Keratinocyte (primary cell): ENCODE measurements at places on chromosomes 3 and 15.

GRCh38 chr15:70095408-70096214, 2.1 kb downstream of the TLE3 start:
- no peak for DNase-seq

DNA sequence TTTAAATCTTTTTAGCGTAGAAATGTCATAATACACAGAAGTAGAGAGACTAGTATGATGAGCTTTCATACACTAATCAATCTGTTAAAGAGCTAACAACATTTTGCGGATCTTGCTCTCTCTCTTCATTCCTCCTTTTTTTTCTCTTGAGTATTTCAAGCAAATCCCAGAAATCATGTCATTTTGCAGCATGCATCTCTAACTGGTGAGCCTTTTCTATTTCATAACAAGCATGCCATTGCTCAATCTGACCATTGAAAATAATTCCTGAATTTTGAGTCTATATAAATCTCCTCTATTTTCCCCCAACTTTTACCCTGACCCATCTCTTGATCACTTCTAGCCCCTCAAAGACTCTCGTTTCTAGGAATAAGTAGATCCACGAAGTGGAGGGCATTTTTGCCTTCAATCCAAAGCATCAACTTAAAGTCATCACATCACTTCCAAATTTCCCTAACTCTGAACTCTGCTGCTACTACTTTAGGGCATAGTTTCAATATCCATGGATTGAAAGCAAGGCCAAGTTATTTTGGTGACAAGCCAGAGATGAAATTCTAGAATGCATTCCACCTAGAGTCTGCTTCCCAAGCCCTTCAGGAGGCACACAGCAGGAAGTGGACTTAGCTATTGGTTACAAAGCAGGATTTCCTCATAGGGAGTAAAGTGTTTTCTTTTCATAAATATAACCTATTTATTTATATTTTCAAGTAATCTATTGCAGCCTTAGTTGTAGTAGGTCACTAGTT, 253.5 kb upstream of the ZPLD1 start:
- DNase-seq = no peak

DNA sequence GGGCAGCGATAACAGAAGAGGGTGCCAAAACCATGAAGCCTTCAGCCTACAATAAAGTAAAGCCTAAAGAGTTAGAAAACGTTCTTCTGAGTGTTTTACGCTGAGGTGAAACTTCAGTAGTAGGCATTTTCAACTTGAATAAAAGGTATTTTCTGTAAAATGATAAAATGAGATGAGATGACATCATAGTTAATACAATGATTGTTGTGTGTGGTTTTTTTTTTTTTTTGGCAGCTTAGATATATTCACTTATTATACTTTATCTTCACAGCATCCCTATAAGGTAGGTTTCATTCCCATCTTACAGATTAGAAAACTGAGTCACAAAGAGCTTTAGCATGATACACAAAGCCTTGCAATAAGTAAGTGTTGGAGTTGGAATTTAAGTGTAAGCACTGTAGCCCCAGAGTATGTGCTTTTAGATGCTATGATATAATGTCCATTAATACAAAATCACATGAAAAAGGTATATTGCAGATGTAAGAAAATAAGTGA, 291.9 kb upstream of the GRM7 start:
- DNase-seq = no peak

DNA sequence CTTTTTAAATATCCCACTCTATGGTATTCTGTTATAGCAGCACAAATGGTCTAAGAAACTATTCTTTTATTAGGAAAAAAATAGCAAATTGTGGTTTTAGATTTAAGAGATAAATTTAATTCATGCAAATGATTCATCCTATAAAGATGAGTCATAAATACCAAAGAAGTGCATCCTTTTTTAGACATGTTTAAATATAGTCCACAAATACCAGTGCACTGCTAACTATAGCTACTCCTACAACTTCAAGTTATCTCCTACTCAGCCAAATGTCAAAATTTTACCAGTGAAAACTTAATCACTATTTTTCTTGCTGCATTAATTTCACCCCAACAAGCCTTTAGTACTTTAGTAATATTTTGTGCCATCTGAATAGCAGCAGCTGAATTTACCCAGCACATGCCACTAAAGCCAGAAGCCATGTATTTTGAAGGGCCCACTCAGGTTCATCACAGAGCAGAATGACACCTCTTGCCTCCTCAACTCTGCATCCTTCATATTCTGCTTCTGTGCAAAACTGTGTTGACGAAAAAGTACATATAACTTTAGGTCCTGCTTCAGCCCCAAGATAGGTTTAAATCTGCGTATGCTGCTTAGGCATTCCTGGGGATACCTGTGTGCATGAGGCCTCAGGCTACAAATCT, 24.9 kb downstream of the CX3CR1 start:
- no peak for DNase-seq

DNA sequence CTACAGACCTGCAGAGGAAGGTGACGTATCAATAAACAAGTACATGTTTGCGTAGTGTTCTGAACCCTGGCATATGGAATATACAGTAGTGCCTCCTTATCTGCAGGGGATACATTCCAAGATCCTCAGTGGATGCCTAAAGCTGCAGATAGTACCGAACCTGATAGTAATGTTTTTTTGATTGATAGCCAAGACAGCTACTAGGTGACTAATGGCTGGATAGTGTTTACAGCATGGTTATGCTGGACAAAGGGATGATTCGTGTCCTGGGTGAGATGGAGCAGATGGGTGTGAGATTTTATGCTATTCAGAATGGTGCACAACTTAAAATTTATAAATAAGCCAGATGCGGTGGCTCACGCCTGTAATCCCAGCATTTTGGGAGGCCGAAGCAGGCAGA, 55.8 kb upstream of the IGF2BP2 start:
- no peak for DNase-seq
